ENCODE measurements at places on chromosomes 7 and 10.

DNA sequence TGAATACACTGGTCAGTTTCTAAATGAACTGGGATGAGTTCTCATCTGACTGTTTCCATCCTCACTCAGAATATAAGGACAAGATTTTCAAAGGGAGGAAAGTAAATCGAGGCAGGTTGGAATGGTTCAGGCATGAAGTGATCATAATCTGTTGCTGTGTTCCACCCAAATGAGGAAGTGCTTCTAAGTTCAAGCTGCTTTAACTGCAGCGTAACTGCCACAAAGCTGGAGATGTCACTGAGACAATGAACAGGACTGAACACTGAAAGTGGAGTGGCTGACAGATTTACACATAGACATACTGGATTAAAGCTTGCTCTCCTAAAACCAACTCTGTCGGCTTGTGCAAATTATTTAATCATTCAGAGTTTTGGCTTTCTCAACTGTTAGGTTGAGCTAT is 66.6 kb downstream of the GPR37 start:
- DNase-seq: no peak

- no peak for DNase-seq
Observed at GRCh38 chr10:42952349-42952748, 124.5 kb upstream of the RET start.

DNA sequence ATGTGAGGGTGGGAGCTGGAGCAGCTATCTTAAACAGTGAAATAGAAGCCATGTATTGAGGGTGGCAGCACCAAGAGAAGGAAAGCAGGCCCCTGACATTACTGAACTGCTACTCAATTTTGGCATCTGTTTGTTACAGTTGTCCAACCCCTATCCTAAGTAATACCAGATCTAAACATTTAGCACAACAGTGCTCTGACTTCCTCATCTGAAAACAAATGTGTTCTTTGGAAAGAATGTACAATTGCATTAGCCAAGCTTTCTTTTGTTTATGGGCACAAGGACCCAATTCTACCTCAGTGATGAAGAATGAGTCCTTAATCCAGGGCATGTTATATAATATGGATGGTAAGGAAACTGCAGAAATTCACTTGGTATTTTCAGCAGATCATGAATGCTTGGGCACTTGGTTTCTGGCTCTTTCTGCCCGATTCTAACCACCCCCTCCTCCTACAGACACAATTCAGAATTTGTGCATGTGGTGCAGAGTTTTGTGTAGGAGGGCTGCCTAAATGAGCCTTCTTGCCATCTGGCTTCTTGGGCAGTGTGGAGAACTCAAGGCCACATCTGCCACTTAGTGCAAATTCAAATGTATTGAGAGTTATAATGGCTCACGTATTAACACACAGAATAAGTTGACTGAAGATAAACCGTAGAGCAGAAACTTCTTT is 36.9 kb upstream of the KMT2E start:
- DNase-seq: no peak

GRCh38 chr10:33900596-33900995 is 566.1 kb upstream of the NRP1 start:
- DNase-seq: no peak

- no peak for DNase-seq
Observed at GRCh38 chr10:131929122-131929845, 28.5 kb downstream of the PPP2R2D start.

DNA sequence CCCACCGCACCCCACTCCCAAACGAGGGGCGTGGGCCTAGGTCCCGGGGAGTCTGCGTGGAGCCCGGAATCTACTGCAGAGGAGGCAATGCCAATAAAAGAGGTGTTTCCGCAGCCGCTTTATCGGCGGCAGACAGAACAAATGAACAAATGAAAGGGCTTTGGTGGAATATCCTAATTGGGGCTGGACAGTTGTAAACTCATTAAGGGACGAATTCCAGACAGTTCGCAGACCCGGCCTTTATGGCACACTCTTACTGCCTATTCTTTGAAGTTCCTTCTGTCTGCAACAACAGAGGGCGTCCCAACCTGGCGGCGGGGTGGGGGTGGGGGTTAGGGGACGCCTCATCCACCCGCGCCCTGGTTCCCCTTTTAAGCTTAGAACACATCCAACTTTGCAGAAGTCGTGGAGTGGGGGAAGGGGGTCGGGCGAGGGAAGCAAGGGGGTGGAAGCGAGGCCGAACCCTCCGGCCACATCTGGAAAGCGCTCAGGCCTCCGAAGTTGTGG is 4.1 kb downstream of the HOXA9 start:
- DNase-seq: no peak

DNA sequence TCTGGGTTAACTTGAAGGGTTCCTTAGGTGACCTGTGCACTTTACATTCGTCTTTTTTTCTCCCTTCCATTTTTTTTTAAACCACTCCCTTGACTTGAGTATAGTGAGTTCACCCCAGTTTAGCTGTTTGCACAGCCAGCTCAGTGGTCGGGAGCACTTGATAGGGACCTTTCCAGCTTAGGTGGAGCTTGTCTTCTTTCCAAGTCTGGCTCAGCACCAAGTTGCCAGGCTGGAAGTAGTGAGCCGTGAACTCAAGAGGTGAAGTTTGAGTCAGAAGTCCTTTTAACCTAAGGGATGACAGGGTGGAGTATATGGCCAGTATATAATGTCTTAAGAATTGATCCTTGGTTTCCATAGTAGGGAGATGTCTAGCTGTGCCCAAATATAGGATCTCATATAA is 7.2 kb downstream of the DNAH11 start:
- DNase-seq: no peak

DNA sequence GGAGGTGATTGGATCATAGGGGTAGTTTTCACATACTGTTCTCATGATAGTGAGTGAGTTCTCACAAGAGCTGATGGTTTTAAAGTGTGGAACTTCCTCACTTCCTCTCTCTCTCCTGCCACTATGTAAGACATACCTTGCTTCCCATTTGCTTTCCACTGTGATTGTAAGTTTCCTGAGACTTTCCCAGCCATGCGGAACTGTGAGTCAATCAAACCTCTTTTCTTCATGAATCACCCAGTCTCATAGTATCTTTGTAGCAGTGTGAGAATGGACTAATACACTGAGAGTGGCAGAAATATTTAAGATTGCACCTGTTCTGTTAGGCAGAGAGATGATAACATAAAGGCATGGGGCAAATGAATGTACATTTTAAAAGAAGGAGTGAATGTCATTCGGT is 507.8 kb downstream of the SORCS3 start:
- no peak for DNase-seq

GRCh38 chr7:100516135-100516812 is 22.7 kb upstream of the AGFG2 start:
- peak; percentile 25 for DNase-seq

DNA sequence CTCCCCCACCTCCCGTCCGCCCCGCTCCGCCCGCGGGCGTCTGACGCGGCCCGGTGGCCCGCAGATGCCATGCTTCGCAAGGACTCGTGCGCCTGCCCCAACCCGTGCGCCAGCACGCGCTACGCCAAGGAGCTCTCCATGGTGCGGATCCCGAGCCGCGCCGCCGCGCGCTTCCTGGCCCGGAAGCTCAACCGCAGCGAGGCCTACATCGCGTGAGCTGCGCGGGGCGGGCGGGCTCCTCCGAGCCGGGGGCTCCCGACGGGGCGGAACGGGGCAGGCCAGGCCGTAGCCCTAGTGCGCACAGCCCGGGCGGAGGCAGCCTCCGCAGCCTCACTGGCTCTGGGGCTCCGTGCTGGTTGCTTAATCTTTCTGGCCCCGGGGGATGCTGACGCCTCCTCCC is 2.8 kb downstream of the ASIC3 start:
- DNase-seq: peak; percentile 65

DNA sequence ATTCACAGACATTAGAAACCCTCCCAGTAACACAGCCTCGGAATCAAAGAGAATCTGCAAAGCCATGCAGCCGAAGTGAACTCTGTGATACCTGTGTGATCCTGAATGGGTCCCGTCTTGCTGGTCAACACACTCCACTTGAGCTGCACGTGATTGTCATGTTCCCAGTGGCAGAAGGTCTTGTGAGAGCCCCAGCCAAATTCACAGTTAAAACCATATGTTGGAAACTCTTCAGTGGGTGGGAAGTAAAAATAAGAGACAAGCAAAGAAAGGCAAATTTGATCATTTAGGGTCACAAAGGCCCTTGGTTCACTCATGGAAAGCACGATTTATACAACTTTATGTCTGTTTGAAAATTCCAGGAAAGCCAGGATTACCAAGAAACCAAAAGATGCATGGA is 142.3 kb downstream of the NRP1 start:
- DNase-seq: no peak

- DNase-seq: no peak
Observed at GRCh38 chr7:47551668-47552440, 30.1 kb downstream of the TNS3 start.
